T-helper 22 cell (primary cell): ENCODE measurements at places on chromosomes 5 and 9.
A peak's percentile ranks its signal among the peaks of the same experiment; 100 is the strongest.

DNA sequence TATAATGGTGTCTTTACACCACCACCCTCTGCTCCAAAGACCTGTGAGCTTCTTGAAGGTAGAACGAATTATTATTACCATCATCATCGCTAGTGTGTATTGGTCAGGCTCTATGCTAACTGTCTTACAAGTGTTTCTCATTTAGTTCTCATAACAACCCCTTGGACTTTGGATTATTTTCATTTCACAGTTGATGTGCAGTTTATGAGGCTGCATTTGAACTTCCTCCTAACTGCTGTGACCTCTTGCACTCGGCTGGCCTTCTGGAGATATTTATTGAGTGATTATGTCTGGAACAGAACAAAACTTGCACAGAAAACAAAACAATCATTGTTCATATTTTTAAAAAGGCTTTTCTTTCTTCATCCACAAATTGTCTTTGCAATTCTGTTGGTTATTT, 306.3 kb upstream of the SGCD start:
- DNase-seq = no peak

DNA sequence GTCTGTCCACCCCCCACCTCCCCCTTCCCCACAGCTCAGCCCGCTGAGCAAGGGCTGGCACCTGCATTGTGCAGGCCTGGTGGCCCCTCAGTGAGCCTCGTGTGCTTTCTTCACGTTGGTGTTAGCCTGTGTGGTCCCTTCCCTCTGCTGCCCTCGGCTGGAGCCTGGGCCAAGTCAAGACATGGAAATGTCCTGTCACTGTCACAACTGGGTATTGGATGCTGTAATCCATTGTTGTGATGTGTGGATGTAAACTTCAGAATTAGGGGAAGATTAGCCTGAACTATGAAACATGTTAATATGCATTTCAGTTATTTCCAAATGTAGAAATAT, 103.9 kb downstream of the TRIO start:
- DNase-seq = no peak

DNA sequence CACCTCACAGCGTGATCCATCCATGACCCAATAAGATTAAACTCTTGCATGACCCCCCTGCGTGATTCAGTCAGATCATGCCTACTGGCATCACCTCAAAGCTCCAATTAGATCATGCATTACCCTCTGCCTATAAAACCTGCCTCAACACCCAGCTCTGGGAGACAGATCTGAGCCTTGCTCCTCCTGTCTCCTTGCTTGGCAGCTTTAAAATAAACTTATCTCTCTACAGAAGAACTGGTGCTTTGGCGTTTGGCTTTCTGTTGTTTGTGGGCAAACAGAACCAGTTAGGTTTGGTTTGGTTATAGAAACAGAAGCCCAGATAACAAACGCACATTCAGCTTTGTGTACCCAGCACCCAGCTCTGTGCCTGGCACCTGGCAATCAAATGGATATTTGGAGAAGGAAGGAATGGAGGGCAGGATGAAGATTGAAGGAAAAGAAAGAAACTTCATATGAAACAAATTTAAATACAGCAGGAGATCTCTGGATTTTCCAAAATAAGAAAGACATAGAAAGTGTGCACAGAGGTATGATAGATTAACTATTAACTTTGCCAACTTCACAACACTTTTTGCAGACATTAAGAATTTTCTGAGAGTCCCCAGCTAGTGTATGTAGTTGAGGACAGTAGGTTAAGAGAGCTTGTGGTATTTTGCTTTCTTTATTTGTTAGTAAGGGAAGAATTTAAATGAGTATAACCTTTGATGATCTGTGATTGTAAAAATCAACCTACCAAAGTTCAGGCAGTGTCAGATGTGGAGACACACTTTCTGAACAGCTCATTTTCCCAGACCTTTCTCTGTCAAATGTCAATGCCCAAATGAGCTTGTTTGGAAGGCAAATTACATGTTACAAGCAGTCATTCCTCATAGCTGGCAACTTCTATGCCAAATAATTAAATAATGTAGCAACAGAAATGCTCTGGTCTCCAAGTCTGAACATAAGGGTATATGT, 102.1 kb upstream of the ASTN2 start:
- DNase-seq = no peak

DNA sequence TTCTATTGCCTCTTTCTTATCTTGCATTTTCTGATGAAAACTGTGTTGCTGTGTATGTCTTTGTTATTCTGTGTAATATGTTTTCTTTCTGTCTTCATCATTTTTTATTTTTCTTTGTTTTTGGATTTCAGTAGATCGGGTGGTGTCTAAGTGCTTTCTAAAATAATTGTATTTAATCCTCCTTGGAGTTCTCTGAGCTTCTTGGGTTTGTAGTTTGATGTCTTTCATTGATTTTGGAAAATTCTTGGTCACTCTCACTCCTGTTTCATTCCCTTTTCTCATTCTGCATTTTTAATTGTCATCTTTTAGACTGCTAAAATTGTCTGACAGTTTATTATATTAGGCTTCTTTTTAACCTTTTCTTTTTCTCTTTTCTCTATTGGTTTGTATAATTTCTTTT, 560.5 kb downstream of the IRX1 start:
- DNase-seq = no peak

DNA sequence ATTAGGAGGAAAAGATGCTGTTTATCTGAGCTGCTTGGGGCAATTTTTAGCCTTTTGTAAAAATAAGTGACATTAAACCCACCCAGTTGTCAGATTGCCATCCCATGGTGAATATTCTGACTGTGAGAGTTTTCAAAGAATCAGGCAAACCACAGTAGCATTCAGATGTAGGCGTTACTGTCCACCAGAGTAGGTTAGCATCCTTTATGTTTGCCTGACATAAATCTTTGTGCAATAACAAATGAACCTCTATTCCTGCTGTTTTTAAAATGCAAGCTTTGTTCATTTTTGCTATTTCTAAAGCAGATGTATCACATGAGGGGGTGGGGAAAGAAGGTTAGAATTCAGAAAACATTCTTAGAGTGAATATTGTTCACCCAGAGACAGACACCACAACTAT, 427.8 kb downstream of the CDH9 start:
- no peak for DNase-seq

GRCh38 chr5:36346896-36347690, 45.4 kb upstream of the RANBP3L start:
- DNase-seq = no peak

GRCh38 chr9:96585426-96585825, 34.2 kb downstream of the CDC14B start:
- DNase-seq = no peak

- DNase-seq = no peak
Observed at GRCh38 chr9:85262333-85262732, 479.4 kb downstream of the AGTPBP1 start.

- DNase-seq = no peak
Observed at GRCh38 chr9:76651119-76651705, 113.0 kb upstream of the PCA3 start.

DNA sequence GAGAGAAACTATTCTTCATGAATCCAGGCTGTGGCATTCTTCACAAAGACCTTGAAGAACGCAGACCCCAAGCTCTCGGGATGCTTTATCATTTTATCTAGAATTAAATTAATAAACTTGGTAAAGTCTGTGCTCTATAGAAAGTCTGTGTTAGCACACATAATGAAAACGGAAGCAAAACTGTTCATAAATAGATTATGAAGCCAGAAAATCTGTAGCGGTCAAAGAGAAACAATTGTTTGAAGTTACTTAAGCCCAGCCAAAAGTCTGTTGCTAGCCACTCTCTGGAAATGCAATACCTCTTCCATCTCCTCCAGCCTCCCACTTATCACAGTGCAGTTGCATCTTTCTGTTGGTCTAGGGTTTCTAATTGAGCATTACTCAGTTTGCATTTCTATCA, 375.9 kb downstream of the KIF4B start:
- no peak for DNase-seq

DNA sequence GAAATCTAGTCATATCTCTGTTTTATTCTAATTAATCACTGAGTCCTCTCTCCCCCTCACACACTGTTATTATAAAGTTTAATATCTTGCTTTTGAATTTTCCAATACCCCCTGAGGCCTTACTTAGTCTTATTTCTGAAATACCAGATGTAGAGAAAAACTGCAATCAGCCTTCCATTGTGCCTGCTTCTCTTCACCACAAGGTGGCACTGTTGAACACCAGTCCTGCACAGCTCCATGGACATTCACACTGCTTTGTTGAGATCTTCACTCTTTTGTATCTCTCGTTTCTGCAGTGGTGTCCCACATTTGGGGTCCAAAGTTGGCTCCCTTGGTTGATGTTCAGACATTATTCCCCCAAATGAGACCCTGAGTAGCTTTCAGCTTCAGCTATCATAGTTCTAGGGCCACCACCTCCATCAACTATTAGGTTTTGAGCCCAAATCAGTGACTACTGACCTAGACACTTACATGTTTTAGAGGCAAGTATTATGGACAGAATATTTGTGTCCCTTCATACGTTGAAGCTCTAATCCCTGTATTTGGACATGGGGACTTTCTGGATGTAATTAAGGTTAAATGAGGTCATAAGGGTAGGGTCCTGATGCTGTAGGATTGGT, 24.3 kb downstream of the BOD1 start:
- DNase-seq = no peak

DNA sequence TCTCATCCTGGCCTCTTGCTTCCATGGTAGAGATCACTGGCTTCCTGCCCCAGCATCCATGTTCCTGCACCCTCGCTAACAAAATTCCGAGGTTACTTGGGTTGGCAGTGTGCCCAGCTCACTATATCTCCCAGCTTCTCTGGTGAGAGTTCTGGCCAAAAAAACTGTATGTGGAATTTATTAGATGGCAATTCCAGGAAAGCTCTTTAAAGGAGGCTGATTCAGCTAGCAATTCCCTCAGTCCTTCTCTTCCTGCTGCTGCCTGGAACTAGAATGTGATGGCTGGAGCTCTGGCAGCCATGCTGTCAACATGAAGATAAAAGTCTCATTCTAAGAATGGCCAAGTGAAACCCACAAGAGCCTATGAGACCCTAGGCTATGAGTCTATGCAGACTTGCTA, 88.8 kb downstream of the SECISBP2 start:
- no peak for DNase-seq

- DNase-seq = no peak
Observed at GRCh38 chr5:96572864-96573512, 89.2 kb upstream of the CAST start.

DNA sequence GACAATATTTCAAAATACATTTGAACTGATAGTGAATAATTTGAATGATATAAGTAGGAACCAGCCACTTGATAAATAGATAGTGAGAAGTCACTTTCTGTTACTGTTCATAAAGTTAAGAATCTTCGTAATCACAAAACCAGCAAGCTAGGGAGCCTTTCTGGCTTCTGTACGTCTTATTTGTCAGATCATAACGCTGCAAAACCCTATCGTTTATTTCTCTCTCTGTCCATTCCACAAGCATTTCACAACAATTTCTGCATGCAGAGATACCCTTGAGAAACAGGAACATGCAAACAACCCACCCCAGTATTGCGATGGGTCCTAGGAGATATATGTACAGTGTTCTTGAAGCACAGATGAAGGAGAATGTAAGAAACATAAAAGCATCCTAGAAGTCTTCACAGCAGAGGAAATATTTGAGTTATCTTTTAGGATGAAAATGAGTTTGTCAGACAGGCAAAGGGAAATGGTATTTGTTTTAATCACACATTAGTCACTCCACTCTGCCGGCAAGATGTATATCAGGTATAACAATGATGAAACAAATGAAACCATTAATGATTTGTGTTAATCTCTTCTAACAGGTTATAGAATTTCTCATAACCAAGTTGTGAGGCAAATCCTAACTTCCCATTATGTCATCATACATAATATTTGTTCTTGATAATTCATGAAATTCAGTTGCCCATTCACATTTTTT, 668.7 kb upstream of the FTMT start:
- no peak for DNase-seq

GRCh38 chr5:37249815-37250164, 614 bp upstream of the CPLANE1 start:
- DNase-seq = no peak

GRCh38 chr9:87010626-87011025, 63.3 kb upstream of the GAS1 start:
- DNase-seq = no peak

DNA sequence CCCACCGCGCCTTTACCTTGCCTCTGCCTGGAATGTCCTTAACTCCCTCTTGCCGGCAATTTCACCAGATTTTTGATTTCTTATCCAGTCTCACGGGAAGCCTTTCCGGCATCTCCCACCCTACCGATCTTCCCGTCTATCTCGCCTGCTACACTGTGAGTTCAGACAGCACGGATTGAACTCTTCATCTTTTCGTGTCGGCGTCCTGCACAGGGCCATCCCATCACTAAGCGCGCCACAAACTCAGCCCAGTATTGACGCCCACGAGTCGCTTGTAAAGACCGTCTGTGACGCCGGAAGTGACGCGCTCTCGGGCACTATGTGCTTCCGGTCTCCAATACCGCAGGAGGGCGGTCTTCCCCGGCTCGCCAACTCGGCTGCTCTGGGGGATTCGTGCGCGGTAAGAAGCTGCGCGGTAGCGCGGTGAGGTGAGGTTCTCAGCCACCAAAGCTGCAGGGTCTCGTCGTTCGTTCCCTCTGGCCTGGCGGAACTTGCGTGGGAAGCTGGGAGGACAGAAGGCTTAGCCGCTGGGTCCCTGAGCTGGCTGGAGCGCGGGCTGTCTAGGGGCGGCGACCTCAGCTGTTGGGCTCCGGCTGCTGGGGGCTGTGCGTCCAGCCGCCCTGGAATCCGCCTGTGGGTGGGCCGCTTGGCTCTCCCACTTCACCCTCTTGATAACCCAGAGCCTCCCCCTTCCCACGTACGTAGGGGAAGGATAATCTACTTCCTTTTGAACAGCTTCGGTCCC, at the start of gene ZCCHC9:
TSS of gene ZCCHC9 (plus strand) at position 317 of the 745 bp plus-strand sequence. CDS start 3,171 bp downstream, outside the sequence.
- DNase-seq = peak; percentile 87

DNA sequence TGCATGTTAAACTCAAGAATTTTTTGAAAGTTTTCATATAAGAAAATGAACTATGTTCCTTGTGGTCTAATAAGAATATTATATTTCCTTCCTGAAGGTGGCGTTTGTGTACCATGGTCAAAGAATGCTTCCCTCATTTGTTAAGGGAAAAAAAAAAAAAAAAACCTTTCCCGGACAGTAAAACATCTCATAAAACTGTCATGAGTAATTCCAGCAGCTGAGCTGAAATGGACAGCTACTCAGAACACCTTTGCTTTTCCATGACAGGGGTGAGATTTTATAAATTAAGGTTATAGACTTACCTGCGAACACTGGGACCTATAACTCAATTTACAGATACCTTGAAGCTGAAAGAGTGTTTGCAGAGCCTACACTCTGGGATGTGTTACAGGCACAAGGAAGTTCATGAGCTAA, 113.2 kb upstream of the RANBP3L start:
- DNase-seq = no peak

- no peak for DNase-seq
Observed at GRCh38 chr5:77425420-77425819, 66.7 kb downstream of the WDR41 start.

GRCh38 chr5:31537851-31538250, 5.8 kb downstream of the C5orf22 start:
- no peak for DNase-seq

DNA sequence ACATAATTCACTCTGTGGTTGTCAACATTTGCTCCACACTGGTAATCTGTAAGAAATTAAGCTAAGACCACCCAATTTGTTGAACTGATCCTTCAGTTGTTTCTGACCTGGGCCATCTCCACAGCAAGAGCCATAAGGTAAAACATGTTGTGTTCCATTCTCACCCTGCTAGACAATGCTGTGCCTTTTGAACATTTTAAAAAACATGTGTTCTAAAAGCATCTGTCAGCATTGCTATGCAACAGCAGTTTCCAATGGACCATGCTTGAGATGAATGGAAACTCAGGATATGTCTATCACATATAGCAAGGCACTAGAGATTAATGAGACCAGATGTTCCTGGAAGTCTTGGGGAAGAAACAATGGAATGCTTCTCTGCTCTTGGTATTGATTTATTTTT, 455.1 kb upstream of the RGMB start:
- DNase-seq = no peak

- no peak for DNase-seq
Observed at GRCh38 chr5:17129093-17129849, 88.2 kb upstream of the BASP1 start.
